ENCODE measurements at places on chromosomes 6 and 20.
A peak's percentile ranks its signal among the peaks of the same experiment; 100 is the strongest.

DNA sequence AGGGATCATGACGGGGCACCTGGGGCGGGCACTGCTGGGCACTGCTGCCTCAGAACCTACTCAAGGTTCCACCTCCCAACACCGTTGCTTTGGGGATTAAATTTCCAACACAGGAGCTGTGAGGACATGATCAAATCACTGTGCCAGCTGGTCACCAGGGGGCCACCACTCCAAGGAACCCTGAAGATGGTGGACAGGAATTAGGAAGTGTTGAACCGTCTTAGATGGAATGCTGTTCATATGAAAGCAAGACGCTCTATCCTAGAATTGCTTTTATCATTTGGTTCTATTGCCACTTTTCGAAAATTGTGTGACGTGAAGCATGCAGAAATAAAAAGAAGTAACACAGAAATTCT lies 140.3 kb downstream of the DLL1 start:
- no peak for DNase-seq

GRCh38 chr20:49610691-49611538 lies 43.0 kb upstream of the PTGIS start:
- DNase-seq = peak; percentile 51

GRCh38 chr6:67887419-67887746 lies 747.7 kb upstream of the ADGRB3 start:
- no peak for DNase-seq

DNA sequence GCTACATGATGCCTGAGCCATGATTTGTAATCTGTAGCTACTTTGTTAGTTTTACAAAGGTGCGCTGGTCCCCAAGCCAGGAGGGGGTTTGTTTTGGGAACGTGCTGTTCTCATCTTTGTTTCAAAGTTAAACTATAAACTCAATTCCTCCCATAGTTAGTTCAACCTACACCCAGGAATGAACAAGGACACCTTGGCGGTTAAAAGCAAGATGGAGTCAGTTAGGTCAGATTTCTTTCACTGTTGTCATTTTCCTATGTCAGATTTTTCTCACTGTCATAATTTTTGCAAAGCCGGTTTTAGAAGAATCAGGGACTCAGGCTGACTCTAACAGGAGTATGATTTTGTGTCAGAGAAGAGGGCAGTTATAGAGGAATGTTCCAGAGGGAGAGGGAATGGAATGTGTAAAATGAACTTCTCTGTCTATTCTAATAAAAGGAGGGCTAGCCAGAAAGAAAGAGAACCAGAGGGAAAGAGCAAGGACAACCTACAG lies 2.3 kb upstream of the GMPR start:
- DNase-seq = no peak

GRCh38 chr6:41733707-41734665 lies 1.4 kb downstream of the TFEB start:
- peak; percentile 33 for DNase-seq

- no peak for DNase-seq
These were observed 114.9 kb upstream of the ATXN1 start for GRCh38 chr6:16876201-16876600.

DNA sequence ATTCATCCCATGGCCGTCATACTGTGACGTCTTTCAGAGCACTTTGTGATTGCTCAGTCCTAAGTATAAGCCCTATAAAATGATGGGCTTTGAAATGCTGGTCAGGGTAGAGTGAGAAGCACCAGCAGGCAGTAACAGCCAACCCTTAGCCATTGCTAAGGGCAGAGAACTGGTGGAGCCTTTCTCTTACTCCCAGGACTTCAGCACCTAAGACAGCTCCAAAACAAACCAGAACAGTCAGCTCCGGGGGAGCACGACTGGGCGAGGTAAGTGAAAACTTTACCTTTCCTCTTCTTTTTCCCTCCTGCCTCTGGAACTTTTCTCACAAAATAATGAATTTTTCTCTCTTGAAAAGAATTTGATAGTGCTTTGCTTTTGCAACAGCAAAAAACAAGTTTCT lies at the start of gene VIP:
Gene VIP, plus strand, starts transcription at position 104 of the 400 bp plus-strand sequence. CDS start 1,381 bp downstream, outside the sequence.
- DNase-seq = no peak

GRCh38 chr20:42138729-42139128 lies 520.6 kb upstream of the CHD6 start:
- no peak for DNase-seq

GRCh38 chr6:28838289-28838633 lies 85.5 kb downstream of the TRIM27 start:
- DNase-seq = peak; percentile 69

- DNase-seq = no peak
These were observed 104.9 kb upstream of the IYD start for GRCh38 chr6:150263765-150264404.

GRCh38 chr6:37303091-37303660 lies 45.2 kb upstream of the TMEM217 start:
- DNase-seq = no peak

- no peak for DNase-seq
These were observed 146.9 kb downstream of the MACROD2 start for GRCh38 chr20:14142171-14142570.

- DNase-seq = no peak
These were observed 91.1 kb downstream of the TXNDC5 start for GRCh38 chr6:7819431-7820015.

DNA sequence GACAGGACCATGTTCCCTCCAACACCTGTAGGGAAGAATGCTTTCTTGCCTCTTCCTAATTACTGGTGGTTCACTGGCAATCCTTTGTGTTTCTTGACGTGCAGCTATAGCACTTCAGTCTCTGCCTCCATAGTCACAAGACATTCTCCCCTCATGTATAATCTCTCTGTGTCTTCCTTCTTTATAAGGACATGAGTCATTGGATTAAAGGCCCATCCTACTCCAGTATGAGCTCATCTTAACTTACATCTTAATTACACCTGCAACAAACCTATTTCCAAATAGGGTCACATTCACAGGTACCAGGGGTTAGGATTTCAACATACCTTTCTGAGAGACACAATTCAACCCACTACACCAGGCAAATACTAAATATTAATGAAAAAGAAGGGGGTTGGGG lies 213.6 kb downstream of the RNGTT start:
- DNase-seq = no peak

GRCh38 chr20:41147767-41148191 lies 10.4 kb downstream of the PLCG1 start:
- no peak for DNase-seq

DNA sequence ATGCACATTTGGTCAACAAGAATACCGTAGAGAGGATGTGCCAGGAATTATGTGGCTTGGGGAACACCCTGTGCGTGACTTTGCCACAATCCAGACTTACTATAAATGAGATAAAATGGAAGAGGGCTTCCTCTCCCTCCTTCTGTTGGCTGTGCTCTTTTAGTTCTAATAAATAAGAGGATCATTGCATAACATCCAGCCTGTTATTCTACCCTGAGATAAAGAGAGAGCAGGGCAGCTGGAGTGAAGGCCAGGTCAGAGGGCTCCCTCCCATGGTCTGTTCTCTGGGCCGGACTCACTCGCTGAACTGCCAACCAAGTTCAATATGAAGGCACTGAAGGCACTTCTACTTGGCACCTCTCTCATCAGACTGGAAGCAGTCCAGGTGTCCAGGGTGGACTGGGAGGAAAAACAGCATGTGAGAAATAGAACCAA lies 91.7 kb downstream of the MTFR2 start:
- no peak for DNase-seq

- no peak for DNase-seq
These were observed 33.0 kb downstream of the PIM1 start for GRCh38 chr6:37202788-37203491.

- no peak for DNase-seq
These were observed 204.2 kb downstream of the TBC1D7 start for GRCh38 chr6:13124131-13124530.

DNA sequence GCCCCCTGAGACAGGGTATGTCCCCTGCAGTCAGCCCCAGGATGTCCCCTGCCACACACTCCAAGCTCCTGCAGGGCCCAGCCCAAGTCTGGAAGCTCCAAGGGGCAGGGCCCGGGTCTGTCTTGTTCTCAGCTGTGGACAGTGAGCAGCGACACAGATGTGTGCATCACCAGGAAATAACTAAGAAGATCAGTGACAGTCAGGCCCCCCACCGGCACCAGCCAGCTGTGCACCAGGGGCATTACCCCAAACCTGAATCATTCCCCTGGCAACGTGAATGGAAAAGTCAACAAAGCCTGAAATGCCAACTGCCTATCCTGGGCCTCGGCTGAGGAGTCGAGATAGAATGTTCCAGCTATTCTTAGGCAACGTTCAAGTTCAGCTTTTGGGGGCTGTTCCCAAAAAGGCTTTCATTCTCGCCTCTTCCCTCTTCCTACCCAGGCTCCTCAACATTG lies 105.0 kb downstream of the PREX1 start:
- DNase-seq = no peak

- DNase-seq = no peak
These were observed 10.5 kb downstream of the CDH4 start for GRCh38 chr20:61262514-61262913.

DNA sequence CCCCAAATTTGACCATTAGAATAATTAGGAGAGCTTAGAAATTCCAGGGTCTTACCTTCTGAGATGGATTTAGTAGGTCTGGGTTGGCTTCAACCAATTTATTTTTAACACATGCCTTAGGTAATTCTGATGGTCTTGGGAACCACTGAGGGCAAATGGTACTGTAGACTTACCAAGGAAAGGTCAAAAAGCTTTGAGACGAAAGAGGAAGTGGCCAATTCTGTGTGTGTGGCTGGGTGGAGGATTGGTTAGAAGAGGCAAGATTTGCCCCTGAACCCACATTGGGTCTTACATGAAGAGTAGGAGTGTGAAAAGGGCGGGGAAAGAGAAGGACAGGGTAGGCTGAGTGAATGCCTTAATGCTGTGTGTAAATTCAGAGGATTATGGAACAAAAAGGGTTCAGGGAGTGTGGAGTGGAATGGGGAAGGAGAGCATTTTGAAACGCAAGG lies 2.7 kb downstream of the ITCH start:
- DNase-seq = no peak

DNA sequence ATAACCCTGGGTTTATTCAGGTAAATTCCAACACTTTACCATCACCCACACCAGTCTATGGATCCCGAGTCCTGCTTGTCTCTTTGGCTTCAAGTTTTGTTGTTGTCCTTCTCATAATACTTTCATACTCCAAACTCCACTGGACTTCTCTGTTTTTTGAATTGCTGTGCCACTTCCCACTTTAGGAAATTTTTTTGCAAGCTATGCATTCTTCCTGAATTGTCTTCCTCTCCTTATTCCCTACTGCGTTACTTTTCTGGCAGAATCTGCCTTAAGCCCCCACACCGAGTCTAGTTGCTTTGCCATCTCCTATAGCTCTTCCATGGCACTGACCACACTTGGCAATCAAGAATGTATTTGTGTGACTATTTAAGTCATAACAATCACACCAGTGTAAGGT lies 96.1 kb downstream of the TSHZ2 start:
- no peak for DNase-seq

DNA sequence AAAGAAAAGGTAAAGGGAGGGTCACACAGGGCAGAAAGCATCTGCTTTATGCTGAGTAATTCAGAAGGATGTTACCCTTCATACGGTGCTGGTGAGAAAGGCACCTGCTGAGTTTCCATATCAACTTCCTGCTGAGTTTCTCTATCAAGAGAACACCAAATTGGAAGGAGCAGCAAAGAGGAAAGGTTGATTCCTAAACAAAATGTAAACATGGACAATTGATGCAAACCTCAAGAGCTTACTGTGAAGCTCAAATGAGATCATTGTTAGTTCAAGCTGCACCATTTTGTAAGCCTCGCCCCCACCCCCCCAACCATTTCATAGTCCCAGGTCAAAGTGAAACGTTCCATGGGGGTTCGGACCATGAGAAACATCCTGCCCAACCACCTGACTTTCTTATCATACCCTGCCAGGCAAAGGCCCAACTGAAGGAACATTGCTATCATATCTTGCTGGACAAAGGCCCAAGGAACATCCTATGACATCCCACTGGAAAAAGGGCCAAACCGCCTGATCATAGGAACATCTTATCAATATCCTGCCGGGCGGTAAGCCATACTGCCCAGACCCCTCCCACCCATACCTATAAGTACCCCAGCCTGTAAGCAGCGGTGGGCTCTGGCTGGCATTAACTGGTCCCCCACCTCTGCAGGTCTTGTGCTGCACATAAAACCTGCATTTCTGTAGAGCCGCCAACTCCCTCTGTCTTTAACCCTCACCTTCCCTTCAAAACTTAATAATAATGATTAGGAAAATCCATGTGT lies 171.6 kb downstream of the UBE3D start:
- DNase-seq = no peak

- DNase-seq = no peak
These were observed 173.5 kb downstream of the C6orf118 start for GRCh38 chr6:165135889-165136288.

DNA sequence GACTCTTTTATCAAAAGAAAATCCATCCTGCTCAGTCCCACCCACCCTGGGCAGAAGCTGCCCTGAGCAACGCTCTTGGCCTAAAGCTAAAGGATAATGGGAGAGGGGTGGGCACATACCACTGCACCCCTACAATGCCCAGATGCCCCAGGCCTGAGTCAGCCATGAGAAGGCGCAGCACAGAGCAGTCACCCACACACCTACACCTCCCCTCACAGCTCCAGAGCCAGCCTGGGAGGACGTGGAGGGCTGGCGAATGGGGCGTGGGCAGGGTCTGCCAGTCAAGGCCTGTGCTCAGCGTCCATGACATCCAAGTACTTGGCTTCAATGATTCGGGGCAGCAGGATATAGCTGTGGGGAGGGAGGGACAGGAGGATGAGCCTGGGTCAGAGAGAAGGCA lies 11.5 kb downstream of the SLC4A11 start:
- no peak for DNase-seq

- no peak for DNase-seq
These were observed 1.1 kb upstream of the PRELID3B start for GRCh38 chr20:59043698-59044097.

GRCh38 chr20:47843886-47844567 lies 58.7 kb upstream of the SULF2 start:
- no peak for DNase-seq

DNA sequence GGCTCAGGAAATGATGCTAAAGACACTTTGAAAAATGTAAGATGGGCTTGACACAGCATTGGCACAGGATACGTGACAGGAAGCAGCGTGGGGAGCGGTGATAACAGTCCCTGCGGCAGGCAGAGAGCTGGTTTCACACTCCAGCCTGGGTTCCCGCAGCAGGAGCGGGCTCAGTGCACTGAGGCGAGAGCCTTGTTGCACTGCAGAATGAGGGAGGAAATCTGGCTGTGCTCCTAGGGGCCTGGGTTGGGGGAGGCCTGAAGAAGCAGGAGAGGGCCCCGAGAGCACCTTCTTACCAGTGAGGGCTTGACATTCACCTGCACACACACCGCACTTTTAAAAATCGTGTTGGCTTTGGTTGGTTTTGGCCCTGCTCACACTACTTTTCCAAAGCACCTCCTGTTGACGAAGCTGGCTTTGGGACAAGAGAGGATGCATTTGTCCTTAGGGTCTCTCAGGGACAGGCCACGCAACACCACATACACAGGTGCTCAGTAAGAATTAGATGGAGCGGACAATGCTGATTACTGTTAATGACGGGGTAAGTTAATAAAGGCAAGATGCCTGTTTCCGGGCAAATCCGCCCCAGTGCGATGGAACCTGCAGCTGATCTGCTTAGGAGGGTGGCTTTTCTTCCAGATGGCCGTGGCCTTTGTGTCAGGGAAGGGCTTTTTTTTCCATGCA lies 49.4 kb upstream of the ARMC2 start:
- peak; percentile 16 for DNase-seq

Measured in stimulated activated CD4-positive, alpha-beta T cell treated with anti-CD3 and anti-CD28 coated beads, TNF-alpha, amount 100 ng/mL, for 4 hours (primary cell).